ENCODE measurements at places on chromosomes 6 and 20.

DNA sequence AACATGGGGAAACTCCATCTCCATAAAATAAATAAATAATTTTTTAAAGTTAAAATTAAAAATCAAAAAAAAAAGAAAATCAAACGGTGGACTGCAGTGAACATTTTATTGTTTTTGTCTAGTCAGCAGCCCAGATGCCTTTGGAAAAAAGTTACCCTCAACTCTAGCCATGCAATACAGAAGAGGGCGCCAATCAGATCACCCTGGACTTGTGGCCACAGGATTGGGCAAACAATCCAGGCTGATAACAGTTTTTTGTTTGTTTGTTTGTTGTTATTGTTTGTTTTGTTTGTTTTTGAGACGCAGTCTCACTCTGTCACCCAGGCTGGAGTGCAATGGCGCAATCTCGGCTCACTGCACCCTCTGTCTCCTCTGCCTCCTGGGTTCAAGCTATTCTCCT is 30.5 kb upstream of the NELFCD start:
- DNase-seq = no peak

GRCh38 chr6:47567586-47567985 is 90.0 kb downstream of the CD2AP start:
- DNase-seq = no peak

DNA sequence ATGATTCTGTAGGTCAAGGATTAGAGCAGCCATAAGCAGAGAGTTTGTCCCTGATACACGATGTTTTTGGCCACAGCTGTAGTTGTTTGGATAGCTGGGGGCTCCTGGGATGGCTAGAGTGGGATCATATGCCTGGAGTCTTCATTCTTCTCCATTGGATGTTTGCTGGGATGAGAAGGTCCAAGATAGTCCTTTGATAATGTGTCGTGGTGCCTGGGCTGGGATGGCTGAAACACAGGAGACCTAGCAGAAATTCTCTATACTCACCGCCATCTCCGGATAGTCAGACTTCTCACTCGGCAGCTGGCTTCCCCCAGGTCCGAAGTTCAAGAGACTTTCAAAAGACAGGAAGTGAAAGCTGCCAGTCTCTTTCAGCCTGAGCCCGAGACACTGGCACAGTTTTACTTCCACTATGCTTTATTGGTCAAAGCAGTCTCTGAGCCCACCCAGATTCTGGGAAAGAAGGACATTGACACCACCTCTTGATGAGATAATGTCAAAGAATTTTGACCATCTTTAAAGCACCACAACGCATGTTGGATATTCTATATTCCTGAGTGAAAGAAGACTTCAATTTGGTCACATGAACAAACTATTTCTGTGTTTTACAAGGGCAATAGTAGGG is 16.0 kb downstream of the MARCKS start:
- DNase-seq = no peak

DNA sequence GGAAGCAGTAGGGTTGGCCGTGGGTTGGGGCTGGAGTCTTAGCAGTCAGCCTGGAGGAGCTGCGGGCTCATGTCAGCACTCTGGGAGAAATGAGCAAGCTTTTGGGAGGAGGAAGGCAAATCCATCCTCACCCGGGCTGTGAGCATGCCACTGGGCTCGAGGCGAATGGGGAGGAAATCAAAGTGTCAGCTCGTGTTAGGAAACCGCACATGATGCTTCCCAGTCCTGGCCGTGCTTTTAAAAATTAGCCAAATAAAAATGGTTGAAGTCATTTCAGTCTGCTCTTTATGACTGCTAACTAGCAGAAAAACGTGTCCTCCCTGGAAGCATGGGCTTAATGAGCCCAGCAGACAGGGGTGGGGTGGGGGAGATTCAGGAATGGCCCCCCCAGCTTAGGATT is 98.1 kb downstream of the NFATC2 start:
- no peak for DNase-seq

- DNase-seq = no peak
Observed at GRCh38 chr20:62946918-62947317, 5.6 kb upstream of the SLC17A9 start.

DNA sequence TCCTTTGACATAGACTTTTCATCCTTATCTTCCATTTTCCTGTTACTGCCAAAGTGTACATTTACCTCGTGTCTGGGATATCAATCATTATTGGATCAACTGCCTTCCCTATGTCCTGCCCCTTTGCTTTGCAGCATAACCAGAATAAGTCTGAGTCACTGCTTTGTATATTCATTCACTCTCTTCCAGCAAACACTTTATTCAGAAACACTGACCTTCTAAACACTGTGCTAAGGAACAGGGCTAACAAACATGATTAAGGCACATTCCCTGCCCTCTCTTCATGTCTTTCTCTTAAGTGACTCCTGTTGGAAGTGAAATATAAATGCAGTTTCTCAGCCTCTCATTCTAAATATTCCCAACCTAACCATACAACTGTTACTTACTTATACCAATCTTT is 66.9 kb downstream of the COL19A1 start:
- no peak for DNase-seq

DNA sequence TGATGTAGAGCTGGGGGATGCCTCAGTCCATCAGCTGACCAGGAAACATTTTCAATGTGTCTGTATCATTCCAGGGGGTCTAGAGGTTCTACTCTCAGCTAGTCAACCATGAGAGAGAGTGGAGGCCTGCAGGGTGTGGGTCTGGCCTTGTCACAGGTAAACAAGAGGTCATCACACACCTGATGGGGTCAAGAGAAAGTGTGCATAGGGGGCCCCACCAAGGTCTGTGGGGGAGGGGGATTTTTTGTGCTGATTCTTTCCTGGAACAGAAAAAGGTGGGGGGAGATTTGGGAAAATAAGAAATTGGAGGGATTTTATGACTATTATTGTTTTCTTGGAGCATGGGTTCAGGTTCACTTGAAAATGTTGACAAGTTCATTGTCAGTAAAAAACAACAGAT is 8.9 kb upstream of the UNC93A start:
- no peak for DNase-seq

DNA sequence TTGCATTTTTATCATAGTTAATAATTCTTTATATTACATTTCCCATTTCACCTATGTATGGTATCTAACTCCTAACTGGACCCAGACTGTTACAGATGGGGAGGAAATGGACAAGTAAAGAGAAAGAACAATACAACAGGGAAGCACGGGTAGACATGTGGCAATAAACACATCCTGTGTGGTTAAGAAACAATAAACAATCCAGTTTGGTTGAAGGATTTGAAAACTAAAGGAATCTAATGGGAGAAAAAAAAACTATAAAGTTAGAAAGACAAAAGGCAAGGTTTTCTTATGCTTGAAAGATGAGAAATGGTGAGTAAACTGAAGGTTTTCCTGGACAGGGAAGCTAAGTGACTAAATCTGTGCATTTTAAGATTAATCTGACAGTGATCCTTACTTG is 34.9 kb upstream of the ALDH8A1 start:
- DNase-seq = no peak

GRCh38 chr20:37364013-37364926 is 18.3 kb downstream of the SRC start:
- no peak for DNase-seq

DNA sequence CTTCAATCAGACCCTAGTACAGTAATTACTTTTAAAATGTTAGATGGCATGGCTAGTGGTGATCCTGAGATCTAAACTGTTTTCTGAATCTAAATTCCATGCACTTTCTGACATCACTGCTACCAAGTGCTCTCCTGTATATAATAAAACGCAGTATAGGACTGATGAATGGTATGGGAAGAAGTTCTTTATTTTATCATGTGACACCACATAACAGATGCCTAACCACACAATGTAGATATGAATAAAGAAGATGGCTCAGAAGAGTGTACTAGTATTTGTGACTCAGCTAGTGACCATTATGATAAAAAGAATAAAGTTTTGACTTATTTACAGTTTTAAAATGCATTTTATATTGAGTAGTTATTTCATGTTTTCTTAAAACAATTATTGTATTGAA is 8.5 kb downstream of the NDUFAF4 start:
- DNase-seq = no peak

DNA sequence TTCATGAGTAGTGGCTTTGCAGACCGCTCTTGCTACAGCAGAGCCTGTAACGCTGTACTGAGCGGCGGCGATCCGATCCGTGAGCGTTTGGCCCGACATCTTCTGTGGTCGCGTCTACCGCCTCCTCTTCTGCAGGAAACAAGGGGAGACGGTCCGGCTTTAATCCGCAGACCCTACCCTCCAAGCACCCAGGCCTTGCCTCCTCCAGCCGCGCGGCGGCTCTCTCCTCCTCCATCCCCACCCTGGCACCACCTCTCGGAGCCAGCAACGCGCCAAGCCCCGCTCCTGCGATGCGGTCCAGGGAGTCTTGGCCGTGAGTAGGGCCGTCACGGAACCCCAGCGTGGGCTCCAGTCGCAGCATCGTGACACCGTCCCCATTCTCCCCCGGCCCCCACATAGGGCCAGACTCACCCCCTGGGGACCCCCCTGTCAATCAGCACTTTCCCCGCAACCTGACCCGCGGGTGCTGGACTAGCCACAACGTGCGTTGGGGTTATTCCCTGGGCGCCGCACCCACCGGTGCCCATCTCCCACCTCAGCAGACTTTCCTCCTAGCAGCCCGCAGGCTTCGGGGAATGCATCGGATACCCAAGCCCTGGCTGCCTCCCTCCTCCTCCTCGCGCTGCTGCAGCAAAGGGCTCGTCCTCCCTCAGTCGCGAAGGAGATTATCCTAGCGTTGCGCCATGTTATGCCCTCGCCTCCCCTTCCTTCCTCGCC is 914 bp downstream of the SNAP91 start:
- no peak for DNase-seq

- DNase-seq = peak; percentile 71
Observed at GRCh38 chr20:32672982-32673851, 524 bp downstream of the C20orf203 start.

GRCh38 chr6:31908791-31909190 is 6.9 kb upstream of the ZBTB12 start:
- DNase-seq = no peak

DNA sequence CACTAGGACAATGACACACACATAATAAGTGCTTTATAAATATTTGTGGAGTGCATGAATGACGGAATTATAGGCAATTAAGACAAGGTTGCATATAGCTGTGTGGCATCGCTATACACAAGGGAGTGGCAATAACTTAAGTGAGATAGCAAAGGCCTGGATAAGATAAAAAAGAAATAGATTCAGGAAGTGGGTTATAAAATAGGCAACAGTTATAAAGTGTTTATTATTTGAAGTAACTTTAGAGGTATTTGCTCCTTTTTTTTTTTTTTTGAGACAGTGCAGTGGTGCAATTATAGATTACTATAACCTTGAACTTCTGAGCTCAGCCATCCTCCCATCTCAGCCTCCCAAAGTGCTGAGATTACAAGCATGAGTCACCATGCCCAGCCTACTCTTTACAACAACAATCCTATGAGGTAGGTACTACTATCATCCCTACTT is 75.9 kb upstream of the LOC128125822 start:
- DNase-seq = no peak

DNA sequence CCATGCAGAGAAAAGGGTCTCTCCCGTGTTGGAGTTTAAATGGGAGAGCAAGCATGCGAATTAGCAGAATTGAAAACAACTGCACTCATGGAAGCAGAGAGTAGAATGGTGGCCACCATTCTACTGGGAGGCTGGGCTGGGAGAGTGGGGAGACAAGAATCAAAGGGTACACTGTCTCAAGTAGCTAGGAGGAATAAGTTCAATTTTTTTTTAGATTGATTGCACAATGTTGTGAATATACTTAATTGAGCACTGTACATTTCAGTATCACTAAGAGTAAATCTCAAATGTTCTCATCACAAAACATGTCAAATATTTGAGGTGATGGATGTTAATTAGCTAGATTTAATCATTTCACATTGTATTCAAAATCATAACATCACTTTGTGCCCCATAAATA is 34.6 kb upstream of the FAM50B start:
- no peak for DNase-seq

DNA sequence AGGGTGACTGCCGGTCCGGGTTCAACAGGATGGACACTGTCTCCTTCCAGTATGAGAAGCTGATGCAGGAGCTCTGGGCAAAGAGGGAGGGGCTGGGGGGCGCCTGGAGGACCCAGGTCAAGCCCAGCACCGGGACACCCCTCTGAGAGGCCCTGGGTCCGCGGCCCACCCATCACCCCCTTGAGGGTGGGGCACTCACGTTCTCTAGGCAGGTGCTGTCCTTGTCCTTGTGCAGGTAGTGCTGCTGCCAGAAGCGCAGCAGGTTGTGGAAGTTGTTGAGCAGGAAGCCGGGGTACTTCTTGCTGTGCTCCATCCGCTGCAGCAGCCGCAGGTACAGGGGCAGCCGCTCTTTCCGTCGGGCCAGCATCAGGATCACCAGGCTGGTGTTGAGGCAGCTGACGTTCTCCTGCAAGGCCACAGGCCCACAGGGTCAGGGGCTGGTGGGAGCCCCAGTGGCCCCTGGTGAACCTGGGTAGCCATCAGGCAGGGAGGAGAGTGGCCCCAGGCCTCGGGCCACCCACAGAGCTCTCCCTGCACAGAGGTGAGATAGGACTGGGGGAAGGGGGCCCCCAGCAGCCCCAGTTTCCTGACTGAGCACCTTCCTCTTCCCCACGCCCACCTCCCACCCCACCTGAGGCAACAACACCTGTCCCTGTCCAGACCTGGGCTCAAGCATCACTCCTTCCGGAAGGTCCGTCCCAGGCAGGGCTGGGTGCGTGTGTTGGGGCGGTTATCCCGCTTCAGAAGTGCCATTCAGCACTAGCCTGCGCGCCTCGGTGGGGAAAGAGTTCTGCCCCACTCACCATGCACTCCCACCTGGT is 47.8 kb downstream of the MYH7B start:
- no peak for DNase-seq

DNA sequence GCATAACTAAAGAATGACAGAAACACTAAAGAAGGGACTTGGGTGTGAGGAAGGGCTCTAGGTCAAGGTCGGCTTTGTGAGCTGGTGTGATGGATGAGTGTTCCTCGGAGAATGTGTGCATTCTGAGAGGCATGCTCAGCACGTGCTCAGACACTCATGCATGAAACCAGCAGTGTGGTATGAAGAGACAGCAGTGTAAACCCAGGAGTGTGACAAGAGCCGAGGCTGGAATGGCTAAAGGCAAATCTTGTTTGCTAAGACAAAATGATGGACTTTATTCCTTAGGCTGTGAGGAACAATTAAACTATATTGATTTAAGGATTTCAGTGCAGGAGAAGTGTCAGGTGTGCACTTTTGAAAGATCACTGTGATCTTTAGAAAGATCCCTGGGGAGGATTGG is 107.4 kb upstream of the MAP7 start:
- no peak for DNase-seq

GRCh38 chr6:130982135-130982534 is 80.9 kb downstream of the EPB41L2 start:
- no peak for DNase-seq

GRCh38 chr6:147715035-147715434 is 206.5 kb downstream of the SAMD5 start:
- no peak for DNase-seq

GRCh38 chr6:70860920-70861319 is 95.9 kb downstream of the B3GAT2 start:
- DNase-seq = no peak

GRCh38 chr6:21393441-21394165 is 199.9 kb upstream of the SOX4 start:
- DNase-seq = no peak

DNA sequence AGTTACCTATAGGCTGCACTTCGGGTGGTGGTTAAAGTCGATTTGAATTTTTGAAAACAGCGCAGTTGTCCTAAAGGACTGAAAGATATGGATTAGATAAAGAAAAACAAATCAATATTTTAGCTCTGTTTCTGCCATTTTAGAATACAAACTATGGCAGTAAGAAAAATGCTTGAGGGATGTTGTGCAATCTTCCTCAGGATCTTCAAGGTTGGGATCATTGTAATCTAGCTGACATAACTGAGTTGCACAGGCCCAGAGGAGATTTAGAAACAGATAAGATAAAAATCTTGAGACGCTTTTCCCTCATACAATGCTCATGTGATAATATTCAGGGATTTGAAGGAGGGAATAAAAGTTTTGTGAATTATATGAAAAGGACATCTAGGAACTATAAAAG is 926 bp downstream of the PEX3 start:
- DNase-seq = no peak

Data from hematopoietic multipotent progenitor cell (in vitro differentiated cells).